M059J (cell line): ENCODE measurements at places on chromosomes 2 and 18. TPM values are rescaled to one million over a fixed set of nuclear protein-coding genes. Genes with fewer than 3 reads are reported as not detected.

GRCh38 chr18:54616220-54616848 is 25.3 kb downstream of the DYNAP start:
- peak; percentile 7 for DNase-seq

DNA sequence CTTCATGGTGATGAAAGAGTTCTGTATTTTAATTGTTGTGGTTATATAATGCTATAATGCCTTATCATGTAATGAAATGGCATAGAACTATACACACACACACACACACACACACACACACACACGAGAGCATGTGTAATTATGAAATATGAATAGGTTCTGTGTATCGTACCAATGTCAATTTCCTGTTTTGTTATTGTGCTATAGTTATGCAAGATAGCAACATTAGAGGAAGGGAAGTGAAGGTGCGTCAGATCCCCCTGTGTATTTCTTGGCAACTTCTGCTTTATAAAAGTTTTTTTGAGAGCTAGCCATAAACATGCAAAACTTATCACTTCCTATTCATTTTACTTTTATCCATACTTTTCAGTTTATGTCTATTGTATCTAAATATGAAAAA is 60.7 kb upstream of the ARHGAP15 start:
- DNase-seq: no peak

DNA sequence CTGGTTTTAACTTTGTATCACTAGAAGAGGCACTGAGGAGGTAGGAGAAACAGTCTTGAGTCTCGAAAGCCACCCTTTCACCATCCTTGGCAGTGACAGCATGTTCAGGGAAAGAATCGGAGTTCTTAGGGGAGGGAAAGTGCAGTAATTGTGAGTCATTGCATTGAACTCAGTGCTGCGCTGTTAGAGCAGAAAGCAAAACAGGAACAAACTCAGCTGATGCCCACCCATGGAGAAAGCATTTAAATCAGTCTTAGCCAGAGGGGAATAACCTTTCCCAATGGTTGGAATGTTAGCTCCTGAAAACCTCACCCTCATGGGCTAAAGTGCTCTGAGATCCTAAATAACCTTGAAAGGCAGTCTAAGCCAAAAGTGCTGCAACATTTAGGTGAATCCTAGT is 845.6 kb upstream of the CNTNAP5 start:
- peak; percentile 0 for DNase-seq

GRCh38 chr2:192151853-192152252 is 42.9 kb downstream of the TMEFF2 start:
- DNase-seq: peak; percentile 83

GRCh38 chr2:176562359-176563078 is 293.3 kb downstream of the MTX2 start:
- DNase-seq: peak; percentile 81

DNA sequence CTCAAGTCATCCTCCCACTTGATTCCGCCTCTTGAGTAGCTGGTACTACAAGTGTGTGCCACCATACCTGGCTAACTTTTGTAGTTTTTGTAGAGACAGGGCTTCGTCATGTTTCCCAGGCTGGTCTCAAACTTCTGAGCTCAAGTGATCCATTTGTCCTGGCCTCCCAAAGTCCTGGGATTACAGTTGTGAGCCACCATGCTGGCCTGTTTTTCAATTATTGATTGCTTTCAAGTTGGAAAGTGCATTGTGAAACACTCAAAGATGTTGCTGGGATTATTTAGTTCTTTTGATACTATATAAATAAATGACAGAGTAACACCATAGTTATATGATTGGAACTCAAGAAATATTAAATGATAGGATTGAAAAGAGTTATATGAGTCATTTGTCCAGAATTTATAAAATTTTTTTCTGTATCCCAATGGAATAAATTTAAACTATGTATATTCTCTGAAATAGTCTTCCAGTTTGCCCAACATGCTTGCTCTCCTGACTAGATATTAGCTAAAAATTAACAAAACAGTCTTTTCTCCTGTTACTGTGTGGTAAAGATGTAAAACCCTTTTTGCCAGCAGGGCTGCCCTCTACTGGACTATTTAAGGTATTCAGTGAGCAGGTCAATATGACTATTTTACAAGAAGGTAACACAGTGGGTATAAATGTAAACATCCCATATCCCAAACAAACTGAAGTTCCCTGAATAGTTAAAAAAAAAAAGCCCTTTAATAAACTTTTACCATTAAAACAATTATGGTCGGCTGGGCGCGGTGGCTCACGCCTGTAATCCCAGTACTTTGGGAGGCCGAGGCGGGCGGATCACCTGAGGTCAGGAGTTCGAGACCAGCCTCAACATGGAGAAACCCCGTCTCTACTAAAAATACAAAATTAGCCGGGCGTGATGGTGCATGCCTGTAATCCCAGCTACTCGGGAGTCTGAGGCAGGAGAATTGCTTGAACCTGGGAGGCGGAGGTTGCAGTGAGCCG is 42.7 kb downstream of the ACSL3 start:
- DNase-seq: peak; percentile 54

GRCh38 chr18:51135795-51136194 is 61.7 kb downstream of the MEX3C start:
- no peak for DNase-seq

DNA sequence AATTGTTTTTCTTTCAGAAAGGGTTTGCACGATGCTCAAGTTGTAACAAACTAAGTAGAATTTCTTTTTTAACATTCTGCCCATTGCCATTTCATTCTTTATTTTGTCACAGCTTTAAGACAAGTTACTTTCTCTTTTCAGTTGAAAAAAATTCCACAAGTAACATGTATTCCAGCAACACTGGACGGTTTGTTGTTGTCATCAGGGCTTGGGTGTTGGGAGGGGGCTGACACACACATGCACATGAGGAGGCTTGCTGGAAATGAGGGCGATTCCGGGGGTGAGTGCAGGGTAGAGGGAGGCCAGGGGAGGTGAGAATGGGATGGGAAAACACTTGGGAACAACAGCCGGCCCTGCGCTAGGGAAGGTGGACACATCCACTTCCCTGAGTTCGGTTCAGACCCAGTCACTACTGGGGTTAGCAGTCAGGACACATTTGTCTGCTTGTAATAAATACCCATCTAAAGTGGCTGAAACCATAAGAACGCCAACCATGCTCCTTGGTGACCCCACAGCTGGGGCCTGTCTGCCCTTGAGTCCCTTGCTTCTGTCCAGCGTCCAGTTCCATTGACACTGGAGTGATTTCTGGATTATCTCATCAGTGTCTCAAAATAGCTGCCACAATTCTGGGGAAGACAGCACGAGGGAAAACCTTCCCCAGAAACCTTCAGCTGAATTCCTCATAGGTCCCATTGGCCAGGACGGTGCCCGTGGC is 141.8 kb upstream of the BCL2L11 start:
- no peak for DNase-seq

DNA sequence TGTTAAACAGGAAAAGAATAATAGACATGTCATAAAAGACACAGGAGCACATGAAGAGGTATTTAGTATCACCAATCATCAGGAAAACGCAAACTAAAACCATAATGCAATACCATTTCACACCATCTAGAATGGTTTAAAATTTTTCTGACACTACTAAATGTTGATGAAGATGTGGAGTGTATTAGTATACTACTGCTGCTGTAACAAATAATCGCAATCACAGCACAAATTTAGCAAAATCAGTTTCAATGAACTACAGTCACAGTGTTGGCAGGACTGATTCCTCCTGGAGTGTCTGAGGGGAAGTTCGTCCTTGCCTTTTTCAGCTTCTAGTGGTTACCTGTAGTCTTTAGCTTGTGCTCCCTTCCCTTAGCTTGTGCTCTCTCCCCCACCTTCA is 24.1 kb downstream of the SMAD2 start:
- DNase-seq: no peak

- no peak for DNase-seq
Observed at GRCh38 chr2:17190527-17190926, 327.7 kb downstream of the RAD51AP2 start.

GRCh38 chr18:62644773-62645172 is 70.6 kb upstream of the PHLPP1 start:
- no peak for DNase-seq

- no peak for DNase-seq
Observed at GRCh38 chr2:37790019-37790418, 118.6 kb upstream of the CDC42EP3 start.

- no peak for DNase-seq
Observed at GRCh38 chr2:77310416-77310815, 211.8 kb downstream of the LRRTM4 start.

- no peak for DNase-seq
Observed at GRCh38 chr2:160224507-160224906, 24.4 kb upstream of the ITGB6 start.

DNA sequence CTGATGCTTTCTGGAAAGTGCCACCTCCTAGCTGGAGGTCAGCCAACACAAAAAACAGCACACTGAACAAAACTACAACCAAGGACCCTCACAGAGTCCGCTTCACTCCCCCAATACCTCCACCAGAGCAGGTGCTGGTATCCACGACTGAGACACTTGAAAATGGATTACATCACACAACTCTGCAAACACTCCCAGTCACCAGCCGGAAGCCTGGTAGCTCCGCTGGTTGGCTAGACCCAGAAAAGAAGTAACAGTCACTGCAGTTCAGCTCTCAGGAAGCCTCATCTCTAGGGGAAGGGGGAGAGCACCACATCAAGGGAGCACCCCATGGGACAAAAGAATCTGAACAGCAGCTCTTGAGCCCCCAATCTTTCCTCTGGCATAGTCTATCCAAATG is 175.4 kb downstream of the LCLAT1 start:
- DNase-seq: no peak

DNA sequence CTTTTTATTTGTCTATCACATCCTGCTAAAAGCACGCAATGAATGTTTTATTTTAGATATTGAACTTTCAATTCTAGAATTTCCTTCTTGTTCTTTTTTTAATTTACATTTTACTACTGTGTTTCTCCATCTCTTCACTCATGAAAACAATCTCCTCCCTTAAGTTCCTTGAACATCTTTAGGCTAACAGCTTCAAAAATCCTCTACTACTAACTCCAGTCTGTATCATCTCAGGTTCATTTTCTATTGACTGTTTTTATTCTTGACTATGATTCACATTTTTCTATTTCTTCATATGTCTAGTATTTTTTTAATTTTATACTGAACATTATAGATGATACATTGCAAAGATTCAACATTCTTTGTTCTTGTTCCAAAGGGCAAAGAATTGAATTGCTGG is 79.2 kb upstream of the NCK2 start:
- no peak for DNase-seq

DNA sequence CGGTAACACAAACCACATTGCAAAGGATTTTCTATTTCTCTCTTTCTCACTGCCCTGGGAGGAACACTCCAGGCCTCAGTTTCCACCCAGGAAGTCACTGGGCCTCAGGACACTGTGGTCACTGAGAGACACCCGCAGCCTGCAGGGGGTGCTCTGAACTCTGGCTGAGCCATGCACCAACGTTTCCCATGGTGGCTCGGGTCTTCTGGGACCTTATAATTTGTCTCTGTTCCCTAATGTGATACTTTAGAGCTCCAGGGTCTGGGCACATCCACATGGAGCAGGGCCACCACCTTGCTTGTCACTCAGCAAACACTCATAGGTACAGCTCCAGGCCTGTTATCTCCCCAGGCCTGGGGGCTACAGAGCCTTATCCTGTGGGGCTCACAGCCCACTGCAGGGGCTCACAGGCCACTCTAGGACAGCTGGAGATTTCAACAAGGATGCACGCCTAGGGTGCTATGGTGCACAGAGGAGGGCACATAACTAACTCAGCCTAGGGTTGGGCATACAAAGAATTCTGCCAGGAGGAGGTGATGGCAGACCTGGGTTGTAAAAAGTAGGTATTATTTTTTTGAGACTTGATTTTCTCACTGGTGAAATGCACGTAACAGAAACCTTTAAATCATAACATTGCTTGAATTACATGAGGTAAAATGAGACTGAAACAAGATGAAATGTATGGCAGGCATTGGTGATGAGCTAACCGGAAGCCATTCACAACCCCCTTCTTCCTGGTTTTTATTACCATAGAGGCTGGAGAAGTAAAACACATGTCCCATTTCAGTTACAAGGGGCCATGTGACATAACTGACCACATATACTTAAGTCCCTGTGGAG is 3.0 kb upstream of the HS1BP3 start:
- DNase-seq: no peak

DNA sequence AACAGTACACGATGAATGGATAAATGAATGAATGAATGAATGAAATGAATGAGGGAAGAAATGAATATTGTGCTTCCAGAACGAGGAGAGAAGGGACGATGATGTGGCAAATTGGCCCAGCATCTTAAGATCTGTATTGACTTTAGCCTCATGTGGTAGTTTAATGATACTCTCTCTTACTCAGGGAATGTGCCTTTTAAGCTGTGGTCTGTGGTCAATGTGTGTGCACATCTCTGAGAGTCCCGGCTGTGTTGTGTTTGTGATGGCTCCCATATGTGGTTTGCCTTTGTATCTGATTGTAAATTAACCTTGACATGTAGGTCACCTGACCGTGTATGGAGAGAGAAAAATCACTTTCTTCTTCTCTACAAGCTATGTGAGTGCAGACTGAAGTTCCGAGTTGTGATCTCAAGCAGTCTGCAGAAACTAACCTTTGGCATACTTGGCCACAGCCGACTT is 91.2 kb downstream of the NEDD4L start:
- DNase-seq: peak; percentile 96

Gene FBLN7
- 3.0 and 3.9 TPM in 2 replicates for total RNA-seq

Gene VWC2L
- 0.02 TPM in 1 of 2 replicates, not detected in the other for total RNA-seq

Gene OXER1
- total RNA-seq: not detected in 2 replicates

Gene PCARE
- not detected in 2 replicates for total RNA-seq

Gene NAT8
- not detected in 2 replicates for total RNA-seq
